ENCODE measurements at places on chromosomes 6 and 20. TPM values are rescaled to one million over a fixed set of nuclear protein-coding genes. Genes with fewer than 3 reads are reported as not detected.

The PRRT1 gene
- 0.54 TPM for total RNA-seq

The MICA gene
- 15.9 TPM for total RNA-seq

The MDFI gene
- total RNA-seq = 4.0 TPM

The VGLL2 gene
- not detected for total RNA-seq

The FAM184A gene
- 1.8 TPM for total RNA-seq

The DAAM2 gene
- total RNA-seq = 59.9 TPM

The TRMT11 gene
- total RNA-seq = 30.5 TPM

The PNLDC1 gene
- total RNA-seq = 0.65 TPM

The HLA-DPB1 gene
- total RNA-seq = 21.0 TPM

The SLC16A10 gene
- 1.4 TPM for total RNA-seq

The CLPSL2 gene
- total RNA-seq = not detected

The TOP1 gene
- 11.2 TPM for total RNA-seq

The PDE7B gene
- total RNA-seq = 25.7 TPM

The RAB32 gene
- 123 TPM for total RNA-seq

The ALDH8A1 gene
- total RNA-seq = 0.43 TPM

The B4GALT5 gene
- total RNA-seq = 19.3 TPM

The SOX4 gene
- total RNA-seq = 39.6 TPM

The TMEM181 gene
- total RNA-seq = 45.3 TPM

The HTR1E gene
- total RNA-seq = not detected

The IYD gene
- total RNA-seq = under 0.01 TPM

The ZKSCAN4 gene
- total RNA-seq = 6.3 TPM

The DCDC2 gene
- not detected for total RNA-seq

The AURKA gene
- total RNA-seq = 26.7 TPM

The COL9A3 gene
- total RNA-seq = 1.0 TPM

The BFSP1 gene
- total RNA-seq = 1.3 TPM

The IRAK1BP1 gene
- 9.9 TPM for total RNA-seq

The FOXA2 gene
- not detected for total RNA-seq

The PDYN gene
- total RNA-seq = not detected

The C20orf204 gene
- 1.4 TPM for total RNA-seq

The CPXM1 gene
- total RNA-seq = 0.22 TPM

The PKHD1 gene
- not detected for total RNA-seq

The LINC00237 gene
- total RNA-seq = not detected

The SSTR4 gene
- not detected for total RNA-seq

The NRN1 gene
- 142 TPM for total RNA-seq

The SPEF1 gene
- 0.22 TPM for total RNA-seq

The ADIG gene
- not detected for total RNA-seq

The SYTL3 gene
- 1.9 TPM for total RNA-seq

The KCNG1 gene
- 1.1 TPM for total RNA-seq

The ID1 gene
- 364 TPM for total RNA-seq

The OR12D3 gene
- not detected for total RNA-seq

The EYA2 gene
- total RNA-seq = 1.8 TPM

The B3GAT2 gene
- under 0.01 TPM for total RNA-seq

The ZSCAN31 gene
- 1.6 TPM for total RNA-seq

The MACROD2 gene
- 2.4 TPM for total RNA-seq

The RNF182 gene
- 0.13 TPM for total RNA-seq

The SLC22A7 gene
- total RNA-seq = not detected

The MTG2 gene
- total RNA-seq = 14.7 TPM
